ENCODE measurements at places on chromosomes 1 and 21. TPM values are rescaled to one million over a fixed set of nuclear protein-coding genes. Genes with fewer than 3 reads are reported as not detected.

DNA sequence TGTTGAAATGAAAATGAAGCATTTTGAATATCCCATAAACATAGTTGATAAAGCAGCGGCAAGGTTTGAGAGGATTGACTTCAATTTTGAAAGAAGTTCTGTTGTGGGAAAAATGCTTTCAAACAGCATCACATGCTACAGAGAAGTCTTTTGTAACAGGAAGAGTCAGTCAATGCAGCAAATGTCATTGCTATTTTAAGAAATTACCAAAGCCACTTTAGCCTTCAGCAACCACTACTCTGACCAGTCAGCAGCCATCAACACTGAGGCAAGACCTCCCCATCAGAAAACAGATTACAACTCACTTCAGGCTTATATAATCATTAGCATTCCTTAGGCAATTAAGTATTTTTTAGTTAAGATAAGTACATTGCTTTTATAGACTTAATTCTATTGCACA, 33.8 kb upstream of the FCRL3 start:
- DNase-seq, result peak; percentile 6

DNA sequence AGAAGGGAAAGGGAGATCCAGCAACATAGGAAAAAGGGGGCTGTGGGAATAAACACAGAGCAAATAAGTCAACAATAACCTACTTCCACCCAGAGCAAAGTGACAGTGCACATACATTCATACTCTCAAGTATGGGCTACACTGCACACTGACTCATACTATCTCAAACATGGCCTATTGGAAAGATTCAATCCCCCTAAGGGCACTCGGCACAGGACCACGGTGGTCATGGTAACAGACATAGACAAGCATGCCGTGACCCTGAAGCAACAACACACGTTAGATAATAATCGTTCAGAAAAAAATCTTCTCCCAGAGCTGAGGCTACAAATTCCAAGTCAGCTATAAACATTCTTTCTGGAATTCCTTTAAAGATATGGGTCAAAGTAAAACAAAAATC, 16.8 kb upstream of the JAK1 start:
- DNase-seq, result peak; percentile 38

- DNase-seq, result no peak
These were observed 5.7 kb upstream of the ZNF697 start for GRCh38 chr1:119653839-119654170.

DNA sequence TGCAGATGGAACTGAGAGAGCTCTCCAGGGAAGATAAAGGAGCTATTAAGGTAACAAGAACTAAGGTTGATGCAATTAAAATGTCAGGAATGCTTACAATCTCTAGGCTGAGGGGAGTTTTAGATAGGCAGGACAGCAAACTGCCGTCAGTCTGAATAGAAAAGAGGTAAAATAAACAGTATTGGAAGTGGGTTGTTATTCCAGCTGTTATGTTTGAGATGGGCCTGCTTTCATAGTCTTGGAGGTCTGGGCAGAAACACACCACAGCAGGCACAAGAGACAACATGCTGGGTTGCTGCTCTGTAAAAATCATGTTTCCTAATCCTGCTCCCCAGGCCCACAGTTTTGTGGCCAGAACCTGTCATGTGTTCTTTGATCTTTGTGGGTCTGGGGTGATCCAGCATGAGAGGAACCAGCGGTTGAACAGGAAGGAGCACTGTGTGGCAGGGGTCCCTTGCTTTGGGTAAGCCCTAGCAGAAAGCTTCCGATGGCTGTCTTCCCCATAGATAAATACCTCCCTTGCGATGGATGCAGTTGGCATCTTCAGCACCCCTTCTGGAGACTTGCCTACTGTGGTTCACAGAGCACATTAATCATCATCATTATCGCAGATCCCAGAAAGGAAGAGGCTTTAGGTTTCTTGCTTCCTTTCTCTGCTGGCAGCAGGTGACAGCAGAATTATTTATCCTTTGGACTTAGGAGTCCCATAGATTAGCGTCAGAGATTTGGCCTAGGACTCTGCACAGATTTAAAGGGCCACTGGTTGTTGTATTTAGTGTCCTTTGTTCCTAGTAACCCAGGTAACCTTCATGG, 97.1 kb downstream of the AK5 start:
- DNase-seq, result peak; percentile 12

DNA sequence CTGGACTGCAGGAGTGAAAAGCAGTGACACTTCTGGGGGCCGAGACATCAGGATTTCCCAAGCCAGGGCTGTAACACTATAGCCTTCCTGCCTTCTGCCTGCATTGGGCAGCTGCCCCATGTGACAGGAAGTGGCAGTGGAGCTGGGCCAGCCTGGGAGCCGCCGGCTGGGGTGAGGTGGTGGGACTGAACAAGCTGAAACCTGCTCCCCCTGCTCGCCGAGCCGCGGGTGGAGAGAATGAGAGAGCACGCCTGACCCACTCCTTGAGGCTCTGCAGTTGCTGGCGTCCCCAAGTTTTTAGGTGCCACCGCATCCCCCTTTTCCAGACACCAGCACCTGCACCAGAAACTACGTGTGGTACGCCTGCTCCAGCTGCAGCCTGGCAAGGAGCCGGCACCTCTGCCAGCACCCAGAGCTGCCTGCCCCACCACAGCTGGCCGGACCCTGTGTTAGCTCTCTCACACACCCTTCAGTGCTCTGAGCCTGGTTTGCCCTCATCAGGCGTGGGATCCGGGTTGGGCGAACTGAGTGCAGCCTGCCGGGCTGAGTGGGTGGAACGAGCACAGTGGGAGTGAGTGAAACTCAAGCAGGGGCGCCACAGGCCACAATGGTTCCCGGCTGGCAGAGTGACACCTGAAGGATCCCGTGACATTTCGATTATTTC, 119.4 kb downstream of the AKT3 start:
- DNase-seq, result no peak

DNA sequence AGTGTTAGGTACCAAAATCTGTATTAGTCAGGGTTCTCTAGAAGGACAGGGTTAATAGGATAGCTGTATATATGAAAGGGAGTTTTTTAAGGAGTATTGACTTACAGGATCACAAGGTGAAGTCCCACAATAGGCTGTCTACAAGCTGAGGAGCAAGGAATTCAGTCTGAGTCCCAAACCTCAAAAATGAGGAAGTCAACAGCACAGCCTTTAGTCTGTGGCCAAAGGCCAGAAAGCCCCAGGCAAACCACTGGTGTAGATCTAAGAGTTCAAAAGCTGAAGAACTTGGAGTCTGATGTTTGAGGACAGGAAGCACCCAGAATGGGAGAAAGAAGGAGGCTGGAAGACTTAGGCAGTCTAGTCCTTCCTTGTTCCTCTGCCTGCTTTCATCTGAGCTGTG, 487.5 kb upstream of the CHRM3 start:
- no peak for DNase-seq

DNA sequence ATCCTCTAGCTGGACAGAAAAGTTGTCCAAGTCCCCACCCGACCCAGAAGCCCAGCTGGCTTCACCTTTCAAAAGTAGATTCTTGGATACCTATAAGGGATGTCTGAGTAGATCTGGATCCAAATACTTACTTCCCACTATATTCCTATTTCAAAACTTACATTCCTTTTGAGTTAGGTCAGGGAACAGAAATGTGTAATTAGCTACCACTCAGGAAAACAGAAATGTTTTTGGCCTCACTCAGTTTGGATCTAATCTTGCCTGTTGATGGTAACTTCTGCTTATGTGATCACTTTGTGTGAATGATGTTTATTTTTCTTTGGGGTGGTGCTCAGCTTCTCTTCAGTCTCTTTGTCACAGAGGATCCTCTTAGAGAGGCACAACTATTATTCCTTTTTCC, 814.4 kb upstream of the RGS18 start:
- DNase-seq, result no peak

DNA sequence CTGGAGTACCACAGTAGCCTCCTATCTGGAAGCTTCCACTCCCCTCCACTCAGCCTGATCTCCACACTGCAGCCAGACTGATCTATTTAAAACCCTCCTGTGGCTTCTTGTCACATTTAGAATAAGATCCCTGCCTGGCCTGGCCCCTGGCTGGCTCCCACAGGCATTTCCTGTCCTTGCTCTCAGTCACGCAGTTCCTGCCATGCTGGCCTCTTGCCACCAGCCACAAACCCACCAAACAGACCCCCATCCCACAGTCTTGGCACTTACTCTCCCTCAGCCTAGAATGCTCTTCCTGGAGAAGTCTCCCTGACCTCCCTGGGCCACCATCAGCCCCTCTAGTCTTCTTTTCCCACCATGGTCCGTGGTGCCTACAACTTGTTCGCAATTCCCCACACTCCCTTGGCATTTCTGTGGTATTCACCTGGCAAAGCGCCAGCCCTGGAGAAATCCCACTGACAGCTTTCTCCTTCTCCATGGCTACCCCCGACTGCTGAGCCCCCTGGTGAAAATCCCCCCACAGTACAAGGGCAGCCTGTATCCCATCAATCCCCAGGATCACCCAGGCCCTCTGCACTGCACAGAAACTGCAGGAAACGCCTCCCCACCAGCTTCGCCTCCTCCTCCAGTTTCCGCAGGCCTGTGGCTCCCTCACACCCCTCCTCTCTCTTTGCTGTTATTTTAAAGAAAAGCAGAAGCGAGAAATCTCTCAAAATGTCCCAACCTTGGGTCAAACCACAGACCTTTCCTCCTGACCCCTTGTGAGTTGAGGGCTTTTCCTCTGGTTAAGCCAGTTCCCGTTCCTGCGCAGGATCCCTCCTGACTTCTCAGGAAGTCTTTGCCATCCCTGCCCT, 94.5 kb downstream of the SYT2 start:
- DNase-seq, result peak; percentile 65

DNA sequence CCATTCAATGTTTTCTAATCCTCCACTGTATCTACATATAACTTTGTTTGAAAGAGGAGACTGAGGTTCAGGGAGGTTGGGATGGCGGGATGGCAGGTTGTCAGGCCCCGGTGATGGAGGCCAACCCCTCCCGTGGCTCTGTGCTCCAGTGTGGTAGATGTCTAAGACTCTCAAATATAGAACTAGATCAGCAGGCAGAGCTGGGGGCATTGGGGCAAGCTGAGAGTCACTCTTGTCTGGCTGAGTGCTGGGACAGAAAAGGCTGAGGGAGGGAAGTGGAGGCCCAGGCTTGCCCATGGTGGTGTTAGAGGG, 1.7 kb downstream of the IL6R start:
- no peak for DNase-seq

Gene OR2T29
- total RNA-seq, result not detected

Gene C1orf116
- 91.7 TPM for total RNA-seq

Gene CCDC27
- total RNA-seq, result not detected

Gene COL11A1
- total RNA-seq, result 7.0 TPM

Gene IVNS1ABP
- total RNA-seq, result 297 TPM

Gene DNAH14
- 4.7 TPM for total RNA-seq

Gene EFNA1
- total RNA-seq, result 36.0 TPM

Gene SELENBP1
- total RNA-seq, result 661 TPM

Gene LAX1
- not detected for total RNA-seq

Gene SLAMF7
- total RNA-seq, result 4.2 TPM

Gene PTAFR
- total RNA-seq, result not detected

Gene SYT14
- total RNA-seq, result 0.14 TPM

Data from stomach (tissue), 19 donors.